HEK293T (cell line): ENCODE measurements at places on chromosomes 6 and 20.

- no peak for DNase-seq
Observed at GRCh38 chr6:56040223-56040622, 164.8 kb upstream of the BMP5 start.

DNA sequence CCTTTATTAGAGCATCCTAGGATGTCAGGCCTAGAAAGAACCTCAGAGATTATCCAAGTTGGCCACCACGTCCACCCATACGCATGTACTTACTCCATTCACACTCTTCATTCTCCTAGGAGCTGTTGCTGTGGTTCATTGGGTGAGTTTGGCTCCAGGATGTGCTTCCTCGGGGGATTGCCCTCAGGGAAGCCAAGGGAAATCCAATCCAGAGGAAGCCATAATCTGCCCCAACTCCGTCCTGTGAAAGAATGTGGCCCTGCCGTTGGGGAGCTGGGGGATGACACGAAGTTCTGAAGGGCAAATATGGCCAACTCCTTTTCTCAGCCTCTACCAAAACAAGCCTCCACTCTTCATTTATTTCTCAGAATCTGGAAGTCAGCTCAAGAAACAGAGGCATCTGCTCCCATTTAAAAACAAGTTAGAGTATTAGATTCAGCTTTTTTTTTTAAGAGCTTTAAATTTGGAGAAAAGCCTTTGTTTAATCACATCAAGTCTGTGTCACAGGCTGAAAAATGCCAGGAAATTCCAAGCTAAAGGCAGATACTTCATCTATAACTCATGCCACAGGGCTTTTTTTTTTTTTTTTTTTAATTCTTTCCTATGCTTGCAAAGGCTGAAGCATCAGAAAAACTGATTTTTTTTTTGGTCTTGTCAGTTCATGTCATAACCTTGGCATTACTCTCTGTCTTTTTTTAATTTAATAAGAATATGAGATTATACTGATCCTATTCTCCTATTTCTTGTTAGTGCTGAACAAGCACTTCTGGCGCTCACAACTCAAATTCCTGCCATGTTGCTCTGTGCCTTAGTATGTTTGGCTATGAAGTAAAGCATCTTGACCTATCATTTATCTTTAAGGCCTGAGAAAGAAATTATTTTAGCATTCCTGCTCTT lies 480.9 kb upstream of the MARCKS start:
- no peak for DNase-seq

- no peak for DNase-seq
Observed at GRCh38 chr20:8208226-8208625, 76.2 kb downstream of the PLCB1 start.

GRCh38 chr20:7654231-7654630 lies 286.0 kb downstream of the HAO1 start:
- DNase-seq: no peak

GRCh38 chr20:22070610-22071058 lies 365.2 kb downstream of the PAX1 start:
- no peak for DNase-seq

GRCh38 chr6:62371453-62372210 lies 85.6 kb upstream of the KHDRBS2 start:
- no peak for DNase-seq

DNA sequence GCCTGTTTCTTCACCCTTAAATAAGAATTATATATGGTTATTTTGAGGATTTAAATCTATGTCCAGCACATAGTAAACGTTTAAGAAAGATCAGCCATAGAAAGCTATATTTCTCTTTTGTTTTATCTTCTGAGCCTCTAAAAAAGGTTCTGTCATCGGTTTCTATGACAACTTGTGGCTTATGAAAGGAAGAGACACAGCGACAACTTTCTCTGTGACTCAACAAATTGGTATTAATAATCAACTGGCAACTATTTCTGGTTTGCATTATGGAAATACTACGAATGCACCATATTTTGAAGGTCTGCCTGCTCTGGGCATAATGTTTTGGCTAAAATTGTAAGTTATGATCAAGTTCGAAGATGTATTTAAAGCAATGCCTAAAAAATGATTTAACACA lies 751.0 kb downstream of the CD109 start:
- DNase-seq: no peak

GRCh38 chr6:33824461-33825154 lies 20.8 kb upstream of the MLN start:
- no peak for DNase-seq

- no peak for DNase-seq
Observed at GRCh38 chr6:32982084-32982701, 13.8 kb downstream of the BRD2 start.

- no peak for DNase-seq
Observed at GRCh38 chr6:47300417-47300816, 9.3 kb downstream of the TNFRSF21 start.

DNA sequence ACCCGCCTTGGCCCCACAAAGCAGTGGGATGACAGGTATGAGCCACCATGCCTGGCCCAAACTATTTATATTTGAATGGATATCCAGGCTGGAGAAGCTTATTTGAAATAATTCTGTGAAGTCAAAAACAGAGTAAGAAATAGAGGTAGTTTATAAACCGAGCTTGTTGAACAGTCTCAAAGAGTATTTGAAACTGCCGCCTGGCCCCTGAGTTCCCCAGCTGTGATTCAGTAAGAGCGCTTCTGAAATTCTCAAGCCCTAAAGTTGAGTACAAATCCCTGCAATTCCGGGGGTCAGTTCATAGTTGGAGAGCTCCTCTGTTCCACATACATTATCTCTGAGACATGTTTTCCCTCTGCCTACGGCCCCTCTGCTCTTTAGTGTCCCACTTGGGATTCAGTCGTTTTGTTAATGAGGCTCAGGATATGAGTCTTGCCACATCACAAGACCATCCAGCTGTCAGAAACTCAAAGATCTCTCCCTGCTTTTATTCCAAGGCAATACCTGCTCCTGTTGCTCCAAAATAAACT lies 127.8 kb downstream of the SOD2 start:
- DNase-seq: no peak

- DNase-seq: no peak
Observed at GRCh38 chr6:152130441-152130840, 323.0 kb downstream of the ESR1 start.

DNA sequence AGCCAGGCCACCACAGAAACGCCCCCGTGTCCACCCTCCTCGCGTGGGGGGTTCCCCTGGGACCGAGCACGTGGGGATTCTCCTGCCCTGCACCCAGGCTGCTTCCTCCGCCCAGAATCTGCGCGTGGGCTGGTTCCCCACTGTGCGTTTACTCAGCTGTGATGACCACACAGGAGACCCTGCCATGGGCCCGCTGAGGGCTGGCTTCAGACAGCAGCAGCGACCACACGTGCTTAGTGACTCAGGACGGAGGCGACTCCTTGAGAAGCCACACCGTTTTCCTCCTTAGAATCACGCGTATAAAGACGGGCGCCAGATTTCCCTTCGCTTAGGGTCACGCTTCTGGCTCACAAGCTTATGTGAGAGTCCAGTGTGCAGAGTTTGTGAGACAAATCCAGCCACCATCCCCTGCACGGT lies 63.9 kb upstream of the PDE10A start:
- DNase-seq: no peak

DNA sequence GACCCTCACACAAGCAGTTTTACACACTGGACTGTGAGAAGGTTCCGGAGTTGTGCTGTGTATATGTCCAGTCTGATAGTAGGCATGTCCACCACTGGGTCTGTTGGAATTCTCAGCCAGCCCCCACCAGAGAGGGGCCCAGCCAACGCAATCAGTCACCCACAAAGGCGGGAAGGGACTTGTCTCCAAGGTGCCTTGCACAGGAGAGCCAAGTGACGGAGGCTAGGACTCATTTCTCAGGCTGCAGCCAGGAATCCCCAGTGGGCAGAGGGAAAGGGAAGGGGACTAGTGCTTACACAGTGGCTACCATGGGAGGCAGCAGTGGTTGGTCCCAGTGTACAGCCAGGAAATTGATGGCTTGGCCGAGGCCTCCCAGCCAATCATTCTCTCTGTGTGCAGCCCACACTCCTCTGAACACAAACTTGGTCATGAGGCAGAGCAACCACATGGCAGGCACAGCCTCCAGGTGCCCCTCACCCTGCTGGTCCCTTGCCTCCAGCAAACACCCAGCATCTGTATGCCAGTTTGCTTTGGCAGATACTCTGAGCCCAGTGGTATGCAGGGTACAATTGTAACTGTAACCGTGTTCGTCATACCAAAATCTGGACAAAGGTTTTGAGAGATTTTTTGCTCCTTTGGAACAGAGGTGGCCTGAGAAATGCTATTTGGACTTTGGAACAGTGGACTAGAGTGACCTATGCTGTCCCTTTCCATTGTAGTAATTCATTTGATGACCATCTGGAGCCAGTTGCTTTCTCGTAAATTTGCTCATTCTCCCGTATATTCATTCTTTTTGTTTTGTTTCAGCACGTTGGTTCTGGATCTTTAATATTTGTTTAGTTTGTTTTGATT lies 72.9 kb upstream of the MYL9 start:
- no peak for DNase-seq

DNA sequence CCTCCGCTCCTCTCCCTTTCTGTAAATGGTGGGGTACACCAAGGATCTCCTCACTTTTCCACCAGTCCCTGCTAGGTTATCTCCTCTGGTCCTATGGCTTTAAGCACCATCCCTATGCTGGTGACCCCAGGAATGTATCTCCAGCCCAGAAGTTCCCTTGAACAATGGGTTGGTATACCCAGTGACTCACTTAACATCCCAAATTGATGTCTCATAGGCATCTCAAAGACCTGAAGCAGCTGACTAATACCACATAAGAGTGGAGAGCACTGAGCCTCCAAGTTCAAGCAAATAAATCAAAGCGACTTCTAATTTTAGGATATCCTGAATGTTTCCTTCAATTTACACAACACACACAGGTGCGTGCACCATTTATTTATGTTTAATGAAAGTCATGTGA lies 48.3 kb downstream of the ADGRF1 start:
- no peak for DNase-seq

- DNase-seq: no peak
Observed at GRCh38 chr6:160029525-160029924, 60.6 kb downstream of the IGF2R start.

DNA sequence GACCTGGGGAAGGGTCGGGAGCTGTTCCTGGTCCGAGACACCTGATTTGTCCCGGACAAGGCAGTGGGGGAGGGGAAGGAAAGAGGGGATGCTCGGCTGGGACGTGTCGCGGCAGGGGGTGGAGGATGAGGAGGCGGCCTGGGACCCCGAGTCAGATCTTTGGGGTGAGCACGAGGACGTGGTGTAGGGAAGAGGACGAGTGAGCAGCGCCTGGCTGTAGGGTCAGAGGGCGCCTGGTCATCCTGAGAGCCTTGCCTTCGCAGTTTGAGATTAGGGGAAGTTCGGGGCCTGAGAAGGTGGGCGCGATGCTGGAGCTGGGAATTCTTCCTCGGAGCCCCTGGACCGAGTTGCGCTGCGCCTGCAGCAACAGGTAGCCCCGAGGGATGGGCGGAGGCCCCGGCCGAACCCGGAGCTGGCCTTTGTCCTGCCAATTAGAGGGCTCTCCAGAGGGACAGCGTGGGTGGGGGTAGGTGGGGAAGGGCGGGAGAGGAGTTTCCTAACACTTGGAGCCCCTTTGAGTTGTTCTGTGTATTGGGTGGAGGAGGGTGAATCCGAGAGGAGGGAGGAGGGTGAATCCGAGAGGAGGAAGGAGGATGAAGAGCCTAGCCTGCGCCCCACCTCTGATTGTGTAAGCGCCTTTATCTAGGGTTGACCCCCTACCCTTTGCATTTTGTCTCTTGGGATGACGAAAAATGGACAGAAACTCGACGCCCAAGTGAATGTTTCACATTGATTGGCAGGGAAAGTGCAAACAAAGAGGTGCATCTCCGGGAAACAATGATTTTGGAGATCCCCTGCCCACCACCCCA lies 72.0 kb downstream of the SOX4 start:
- DNase-seq: no peak

DNA sequence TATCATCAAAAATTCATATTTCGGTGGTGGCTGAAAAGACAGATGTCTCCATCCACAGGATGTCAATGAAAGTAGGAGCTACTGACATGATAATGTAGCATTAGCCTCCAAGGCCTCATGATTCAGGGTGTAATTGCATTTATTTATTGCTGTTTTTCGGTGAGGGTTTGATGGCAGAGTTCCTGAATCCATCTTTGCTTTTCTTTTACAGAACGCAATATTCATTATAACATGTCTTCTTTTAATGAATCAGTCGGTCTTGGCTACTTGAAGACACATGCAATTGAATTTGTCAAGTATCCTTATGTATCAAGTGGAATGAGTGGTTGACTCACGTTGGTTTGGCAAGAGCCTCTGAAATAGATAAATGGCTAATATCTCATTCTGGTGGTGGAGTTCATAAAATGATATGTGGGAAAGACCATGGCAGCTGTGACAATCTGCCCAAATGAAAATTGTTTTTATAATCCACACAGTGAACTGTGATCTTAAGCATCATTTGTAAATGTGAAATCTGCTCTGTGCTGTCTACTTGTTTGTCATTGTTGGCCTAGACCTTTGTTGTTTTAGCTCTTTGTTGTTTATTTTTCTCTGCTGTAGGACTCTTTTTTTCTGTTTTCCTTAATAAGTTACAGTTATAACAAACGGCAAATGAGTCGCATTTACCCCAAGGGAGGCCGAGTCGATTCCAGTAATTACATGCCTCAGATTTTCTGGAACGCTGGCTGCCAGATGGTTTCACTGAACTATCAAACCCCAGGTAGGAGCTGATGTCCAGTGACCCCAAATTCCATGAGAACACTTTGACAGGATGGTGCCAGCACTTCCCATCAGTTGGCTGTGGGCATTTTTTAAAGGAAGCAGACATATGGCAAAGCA lies 105.7 kb upstream of the LAMP5 start:
- no peak for DNase-seq

GRCh38 chr6:69820438-69820837 lies 23.6 kb upstream of the LMBRD1 start:
- no peak for DNase-seq

DNA sequence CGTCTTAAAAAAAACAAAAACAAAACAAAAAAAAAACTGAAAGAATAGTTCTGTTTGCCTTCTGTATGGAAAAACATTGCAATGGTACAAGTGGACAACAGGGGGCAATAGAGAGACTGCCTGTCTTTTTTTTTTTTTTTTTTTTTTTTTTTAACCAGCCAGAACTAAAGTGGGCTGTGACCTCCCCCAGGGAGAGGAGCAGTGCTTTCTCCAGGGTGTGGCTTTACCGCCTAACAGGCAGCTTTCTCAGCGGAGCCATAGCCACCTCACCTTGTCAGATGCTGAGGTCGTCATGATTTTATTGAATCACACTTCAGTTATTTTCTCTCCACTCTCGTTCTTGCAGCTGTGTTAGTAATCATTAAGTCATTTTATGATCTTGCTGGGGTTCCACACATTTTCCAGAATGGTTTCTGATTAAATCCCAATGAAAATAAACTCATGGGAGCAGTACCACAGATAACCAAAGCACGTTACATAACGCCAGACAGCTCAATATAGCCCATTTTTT lies 78.4 kb downstream of the GMPR start:
- DNase-seq: peak; percentile 77

GRCh38 chr6:35203680-35204079 lies 10.1 kb upstream of the SCUBE3 start:
- no peak for DNase-seq
